Eye (tissue), 1 donor: ENCODE measurements at places on chromosomes 2 and 18.
A peak's percentile ranks its signal among the peaks of the same experiment; 100 is the strongest.

- no peak for DNase-seq
Observed at GRCh38 chr18:22279741-22280452, 110.5 kb downstream of the GATA6 start.

DNA sequence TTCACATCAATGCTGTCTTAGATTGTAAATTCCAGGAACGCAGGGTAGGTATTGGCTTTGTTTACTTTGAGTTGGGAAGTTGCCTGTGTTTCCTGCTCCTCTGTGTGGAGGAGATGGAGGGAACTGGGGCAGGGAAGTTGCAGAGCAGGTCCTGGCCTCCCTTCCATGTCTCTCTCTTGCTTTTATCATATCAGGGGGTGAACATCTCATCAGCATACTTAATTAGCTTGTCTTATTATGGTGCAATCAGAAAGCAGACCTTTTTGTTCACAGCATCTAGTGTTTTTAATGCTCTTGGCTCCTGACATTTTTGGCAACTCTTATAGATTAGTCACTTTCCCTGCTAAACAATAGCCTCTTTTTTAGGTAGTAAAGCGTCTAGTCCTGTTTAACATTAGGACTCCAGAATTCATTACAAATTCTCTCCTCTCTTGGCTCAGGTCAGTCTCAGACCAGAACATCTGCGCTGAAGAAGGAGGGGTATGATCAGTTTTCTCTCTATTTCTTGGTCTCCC lies 11.5 kb upstream of the DIPK1C start:
- DNase-seq = no peak

DNA sequence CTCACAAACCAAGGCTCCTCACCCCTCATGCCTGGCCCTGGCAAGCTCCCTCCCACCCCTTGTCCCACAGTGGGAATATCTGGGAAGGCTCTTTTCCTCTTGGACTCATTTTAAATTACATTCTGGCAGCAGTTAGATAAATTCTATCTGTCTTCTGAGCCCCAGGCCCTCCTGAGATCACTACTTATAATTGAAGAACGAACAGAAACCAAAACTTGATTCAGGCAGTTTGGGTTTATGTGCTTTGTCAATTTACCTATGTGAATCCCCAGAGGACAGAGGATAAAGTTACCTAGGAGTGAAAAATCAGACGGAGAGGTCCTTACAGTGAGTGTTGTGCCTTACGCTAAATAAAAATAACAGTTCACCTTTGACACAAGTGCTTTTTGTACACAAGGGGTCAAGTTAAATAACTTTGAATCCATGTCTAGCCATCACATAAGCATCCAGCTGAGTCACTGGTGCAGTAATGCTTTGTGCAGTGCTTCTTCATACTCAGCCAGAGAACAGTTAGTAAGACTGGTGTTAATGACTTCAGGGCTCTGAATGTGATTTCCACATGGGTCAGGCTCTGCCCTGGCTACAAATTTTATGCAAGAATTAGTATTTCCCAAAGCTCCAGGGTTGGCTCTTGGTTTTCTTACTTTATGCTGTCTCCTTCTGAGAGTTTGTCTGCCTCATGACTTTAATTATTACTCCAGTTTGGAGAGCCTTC lies 329.3 kb downstream of the INSIG2 start:
- DNase-seq = no peak

DNA sequence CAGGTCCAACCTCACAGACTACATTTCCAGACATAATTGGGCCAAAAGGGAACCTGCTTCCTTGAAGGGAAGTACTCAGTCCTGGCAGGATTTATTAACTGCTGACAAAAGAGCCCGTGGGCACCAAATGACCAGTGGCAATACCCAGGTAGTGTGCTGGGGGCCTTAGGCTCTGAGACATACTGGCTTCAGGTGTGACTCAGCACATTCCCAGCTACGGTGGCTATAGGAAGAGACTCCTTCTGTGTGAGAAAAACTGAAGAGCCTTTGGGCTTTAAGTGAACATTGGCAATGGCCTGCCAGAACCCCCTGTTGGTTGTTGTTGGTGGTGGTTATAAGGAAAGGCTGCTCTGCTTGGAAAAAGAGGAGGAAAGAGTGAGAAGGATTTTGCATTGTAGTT lies 401.8 kb downstream of the KCNJ3 start:
- DNase-seq = no peak

DNA sequence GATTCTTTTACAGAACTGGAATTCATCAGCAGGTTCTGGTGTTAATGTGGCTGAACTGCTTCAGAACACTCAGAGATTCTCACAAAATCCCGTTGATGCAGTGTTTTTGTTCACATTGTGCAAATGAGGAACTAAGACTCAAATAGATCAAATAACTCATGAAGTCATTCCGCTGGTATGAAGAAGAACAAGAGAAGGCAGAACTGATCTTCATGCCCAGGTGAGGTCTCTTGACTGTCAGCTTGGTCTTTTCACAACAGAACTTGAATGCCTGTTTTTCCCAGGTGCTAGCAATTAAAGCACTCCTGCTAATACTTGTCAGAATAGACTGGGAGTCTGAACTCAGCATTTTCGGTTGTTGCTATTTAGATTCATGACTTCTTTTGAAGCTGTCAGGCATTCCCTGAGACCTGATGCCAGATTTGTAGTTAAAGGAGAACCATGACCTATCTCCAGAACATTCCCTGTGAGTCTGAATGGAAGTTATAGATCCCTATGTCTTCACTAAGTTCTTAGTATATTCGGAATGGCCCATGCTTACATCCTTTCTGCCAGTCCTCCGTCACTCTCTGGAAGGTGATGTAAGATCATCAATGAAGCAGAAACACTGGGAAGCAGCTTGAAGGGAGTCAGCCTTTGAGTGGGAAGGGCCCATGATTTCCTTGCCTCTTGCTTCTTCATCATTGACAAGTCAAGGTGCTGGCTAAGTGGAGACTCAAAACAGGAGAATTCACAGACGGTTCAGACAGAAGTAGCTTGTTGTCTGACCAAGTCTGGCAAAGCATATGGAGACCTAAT lies 155.7 kb downstream of the MTCL1 start:
- DNase-seq = no peak

- DNase-seq = peak; percentile 94
Observed at GRCh38 chr2:230885463-230886130, 20.9 kb downstream of the ITM2C start.

DNA sequence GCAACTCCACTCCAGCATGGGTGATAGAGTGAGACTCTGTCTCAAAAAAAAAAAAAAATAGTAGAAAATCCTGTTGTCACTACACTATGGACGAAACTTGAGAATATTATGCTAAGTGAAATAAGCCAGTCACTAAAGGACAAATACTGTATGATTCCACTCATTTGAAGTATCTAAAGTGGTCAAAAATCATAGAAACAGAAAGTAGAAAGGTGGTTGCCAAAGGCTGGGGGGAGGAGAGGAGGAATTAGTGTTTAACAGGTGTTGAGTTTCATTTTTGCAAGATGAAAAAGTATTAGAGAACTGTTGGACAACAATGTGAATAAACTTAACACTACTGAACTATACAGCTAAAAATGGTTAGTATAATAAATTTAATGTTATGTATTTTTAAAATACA lies 18.8 kb upstream of the RMP24 start:
- no peak for DNase-seq

GRCh38 chr2:57902578-57902977 lies 144.0 kb upstream of the VRK2 start:
- no peak for DNase-seq

- DNase-seq = peak; percentile 18
Observed at GRCh38 chr2:24920809-24921441, 888 bp upstream of the ADCY3 start.

DNA sequence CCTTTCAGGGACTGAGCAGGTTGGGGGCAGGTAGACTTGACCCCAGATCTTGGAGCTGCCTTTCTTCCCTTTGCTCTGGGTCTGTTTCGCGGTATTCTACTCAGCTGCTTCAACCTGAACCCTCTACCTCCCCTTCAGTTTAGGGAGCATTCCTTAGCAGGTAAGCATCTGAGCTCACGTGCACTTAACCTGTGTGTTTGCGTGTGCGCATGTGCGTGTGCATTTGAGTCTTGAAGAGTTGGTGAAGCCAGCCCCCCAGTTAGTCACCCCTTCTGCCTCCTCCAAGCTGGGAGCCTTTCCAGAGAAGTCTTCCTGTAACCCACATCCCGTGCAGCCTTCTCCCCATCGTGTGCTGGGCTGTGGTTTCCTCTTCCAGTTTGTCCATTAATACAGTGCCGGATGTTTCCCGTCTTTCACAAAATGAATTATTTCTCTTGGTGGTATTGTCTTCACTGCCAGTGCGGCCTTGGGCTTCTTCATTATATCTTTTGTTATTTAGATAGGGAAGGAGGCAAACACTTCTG lies 33.2 kb downstream of the B3GNT2 start:
- DNase-seq = no peak

DNA sequence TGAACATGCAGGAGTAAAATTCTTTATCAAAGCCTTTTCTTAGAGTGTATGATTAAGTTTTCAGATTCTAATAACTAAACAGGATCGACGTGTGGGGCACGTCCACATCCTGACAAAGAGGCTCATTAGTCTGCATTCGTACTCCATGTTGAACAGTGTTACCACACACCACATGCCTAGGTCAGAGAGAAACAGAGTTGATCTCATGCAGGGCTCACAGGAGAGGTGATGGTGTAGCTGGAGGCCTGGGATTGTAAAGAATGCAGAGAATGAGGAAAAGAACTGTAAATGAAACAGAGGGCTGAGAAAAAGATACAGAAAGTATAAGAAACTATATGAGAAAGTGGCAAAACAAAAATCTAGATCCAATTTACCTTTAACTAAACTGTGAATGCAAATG lies 632.5 kb downstream of the BCL11A start:
- peak; percentile 60 for DNase-seq

DNA sequence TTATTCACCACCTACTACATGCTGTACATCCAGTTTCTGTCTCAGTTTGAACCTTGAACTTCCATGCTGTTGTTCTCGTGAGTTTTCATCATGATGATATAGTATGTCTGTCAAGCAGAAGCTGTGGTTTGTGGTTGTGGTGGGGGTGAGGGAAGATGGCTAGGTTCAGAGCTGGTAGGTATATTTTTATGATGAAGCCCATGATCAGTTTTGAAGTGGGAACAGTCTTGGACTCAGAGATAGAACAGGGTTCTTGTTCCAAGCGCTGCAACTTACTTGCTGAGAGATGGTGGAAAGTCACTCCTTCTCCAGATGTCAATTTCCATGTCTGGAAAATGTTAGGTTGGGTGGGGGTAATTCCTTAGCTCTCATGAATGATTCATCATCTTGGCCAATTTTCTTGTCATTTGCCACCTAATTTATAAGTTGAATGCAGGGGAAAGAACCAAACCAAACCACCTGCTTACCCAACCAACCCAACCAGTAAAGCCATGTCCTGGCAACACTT lies 21.6 kb downstream of the PMAIP1 start:
- no peak for DNase-seq

- peak; percentile 87 for DNase-seq
Observed at GRCh38 chr18:79380816-79381806, 14.6 kb upstream of the NFATC1 start.

GRCh38 chr2:4840791-4841190 lies 851.4 kb upstream of the SOX11 start:
- DNase-seq = no peak

- peak; percentile 80 for DNase-seq
Observed at GRCh38 chr2:96642564-96643360, at the start of gene FER1L5. Gene FER1L5, plus strand, starts transcription at chr2:96642764. Its CDS starts 73 bp downstream, at chr2:96642837.

DNA sequence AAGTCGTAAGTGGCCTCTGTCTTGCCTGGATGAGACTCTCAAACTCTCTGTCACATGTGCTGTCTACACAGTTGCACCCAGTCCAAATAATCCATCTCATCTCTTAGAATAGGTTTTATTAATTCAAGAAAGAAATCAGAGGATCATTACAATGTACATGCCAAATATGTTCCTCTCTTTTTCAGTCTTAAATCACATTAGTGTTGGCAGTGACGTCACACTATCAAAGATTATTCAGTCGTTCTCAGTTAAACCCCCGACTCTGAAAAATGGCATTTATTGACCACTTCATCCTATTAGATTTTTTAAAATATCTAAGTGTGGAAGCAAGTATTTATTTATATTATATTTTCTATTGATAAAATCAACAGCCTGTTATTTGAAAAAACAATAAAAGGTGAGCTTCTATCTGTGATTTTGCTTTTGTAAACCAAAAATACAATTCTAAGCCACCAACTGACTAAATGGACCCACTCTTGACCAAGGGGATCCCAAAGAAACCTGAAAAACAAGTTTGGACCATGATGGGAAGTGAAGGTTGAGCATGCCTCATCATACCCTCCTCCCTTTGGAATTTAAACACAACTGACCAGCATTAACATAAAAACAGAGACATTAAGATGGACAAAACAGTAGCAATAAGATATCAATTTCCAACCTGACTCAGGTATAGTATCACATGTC lies 1894.4 kb upstream of the LRRTM1 start:
- DNase-seq = no peak

DNA sequence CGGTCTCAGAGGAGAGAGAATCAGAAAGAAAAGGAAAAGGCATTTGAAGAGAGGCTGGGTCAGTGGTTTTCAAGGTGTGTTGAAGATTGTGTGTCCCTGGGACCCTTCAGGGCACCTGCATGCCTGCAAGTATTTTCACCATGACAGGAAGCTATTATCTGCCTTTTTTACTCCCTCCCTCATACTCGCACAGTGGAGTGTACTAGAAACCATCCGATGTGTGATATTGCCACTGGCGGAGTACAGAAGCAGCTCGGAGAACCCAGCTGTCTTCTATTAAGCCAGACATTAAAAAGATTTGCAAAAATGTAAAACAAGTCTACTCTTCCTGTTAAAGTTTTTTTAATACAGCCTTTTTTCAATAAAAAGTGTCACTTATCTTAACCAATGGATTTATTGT lies 33.7 kb upstream of the RFX8 start:
- DNase-seq = no peak

DNA sequence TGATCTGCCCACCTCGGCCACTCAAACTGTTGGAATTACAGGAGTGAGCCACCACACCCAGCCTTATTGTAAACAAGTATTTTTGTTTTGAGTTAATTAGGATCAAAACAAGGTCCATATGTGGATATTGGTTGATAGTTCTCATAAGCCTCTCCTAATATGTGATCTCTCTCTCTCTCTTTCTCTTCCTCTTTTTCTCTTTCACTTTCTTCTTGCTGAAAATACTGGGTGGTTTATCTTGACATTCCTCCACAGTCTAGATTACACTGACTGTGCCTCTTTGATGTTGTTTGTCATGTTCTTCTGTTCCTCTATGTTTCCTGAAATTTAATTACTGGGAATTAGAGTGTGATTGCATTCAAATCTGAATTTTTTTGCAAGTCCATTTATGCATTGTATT lies 547.5 kb upstream of the NRXN1 start:
- DNase-seq = no peak

DNA sequence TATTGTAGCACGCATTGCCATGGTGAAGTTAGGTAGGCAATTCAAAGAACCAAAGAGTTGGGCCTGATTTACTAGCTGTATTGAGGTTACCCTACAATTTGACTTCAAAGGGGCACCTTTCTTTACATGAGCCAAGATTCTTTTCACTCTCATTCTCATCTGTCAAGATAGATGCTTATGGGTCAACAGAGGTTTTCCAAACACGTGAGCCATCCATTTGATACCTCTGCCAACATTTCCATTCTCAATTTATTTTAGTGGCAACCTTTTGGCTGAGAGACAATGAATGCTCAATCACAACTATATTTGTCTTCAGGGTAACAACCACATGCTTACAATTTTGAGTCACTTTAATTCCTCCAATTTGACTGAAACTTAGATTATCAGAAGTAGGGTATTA lies 370.6 kb upstream of the CDH20 start:
- no peak for DNase-seq
